IPS DF 19.7 (cell line): ENCODE measurements at places on chromosomes 1 and 21.
A peak's percentile ranks its signal among the peaks of the same experiment; 100 is the strongest.

GRCh38 chr1:158329733-158330132, 1.6 kb downstream of the CD1B start:
- DNase-seq, result no peak

DNA sequence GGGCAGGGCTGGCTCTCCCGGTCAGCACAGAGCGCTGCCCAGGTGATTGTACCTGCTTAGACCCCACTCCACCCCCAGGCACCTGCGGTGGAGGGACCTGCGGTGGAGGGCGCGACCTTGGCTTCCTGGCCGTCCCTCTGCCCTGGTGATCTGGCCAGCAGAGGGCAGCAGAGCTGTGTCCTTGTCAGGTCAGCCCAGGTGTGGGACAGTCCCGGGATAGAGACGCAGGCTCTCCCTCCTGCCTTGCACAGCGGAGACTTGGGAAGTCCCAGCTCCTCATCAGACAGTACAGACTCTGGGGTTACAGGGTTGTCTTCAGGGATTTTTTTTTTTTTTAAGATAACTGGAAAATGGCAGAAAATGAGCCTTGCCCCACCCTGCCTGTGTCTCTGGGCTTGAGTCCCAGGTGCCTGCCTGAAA, 10.0 kb downstream of the SLX9 start:
- DNase-seq, result peak; percentile 54

GRCh38 chr1:24282491-24282890, 36.7 kb upstream of the GRHL3 start:
- no peak for DNase-seq

DNA sequence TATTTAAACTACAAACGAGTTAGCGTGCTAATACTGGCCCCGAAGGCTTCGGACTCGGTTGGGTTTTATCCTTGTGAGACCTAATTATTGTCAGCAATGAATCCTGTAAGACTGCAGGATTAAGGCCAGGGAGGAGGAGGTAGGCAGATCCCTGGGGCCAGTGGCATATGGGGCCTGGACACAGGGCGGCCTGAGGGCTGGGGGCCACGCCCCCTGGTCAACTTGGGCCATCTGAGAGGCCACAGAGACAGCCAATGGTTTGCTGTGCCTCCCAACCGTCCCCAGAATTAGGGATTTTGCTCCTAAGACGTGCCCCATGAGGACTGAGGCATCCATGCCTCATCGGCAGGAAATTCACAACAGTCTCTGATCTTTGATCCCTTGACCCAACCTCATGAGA, 31.1 kb upstream of the DISP3 start:
- DNase-seq, result no peak

GRCh38 chr1:182702826-182703524, 18.6 kb upstream of the RGS8 start:
- DNase-seq, result no peak

DNA sequence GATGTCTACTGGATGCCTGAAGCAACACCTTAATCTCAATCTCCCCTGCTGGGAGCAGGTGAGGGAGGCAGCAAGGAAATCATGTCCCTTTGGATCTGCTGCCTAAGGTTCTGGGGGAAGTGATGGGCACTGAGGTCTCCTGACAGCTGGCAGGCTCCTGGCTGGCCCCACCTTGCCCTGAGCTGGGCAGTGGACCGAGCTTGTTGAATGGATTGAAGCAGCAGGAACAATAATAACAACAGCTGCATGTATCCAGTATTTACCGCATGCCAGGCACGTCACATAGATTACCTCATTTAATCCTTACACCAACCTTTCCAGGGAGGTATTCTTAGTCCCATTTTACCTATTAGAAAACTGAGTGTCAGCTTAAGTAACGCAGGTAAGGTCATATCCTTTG, 133.9 kb downstream of the PLXNA2 start:
- DNase-seq, result no peak

DNA sequence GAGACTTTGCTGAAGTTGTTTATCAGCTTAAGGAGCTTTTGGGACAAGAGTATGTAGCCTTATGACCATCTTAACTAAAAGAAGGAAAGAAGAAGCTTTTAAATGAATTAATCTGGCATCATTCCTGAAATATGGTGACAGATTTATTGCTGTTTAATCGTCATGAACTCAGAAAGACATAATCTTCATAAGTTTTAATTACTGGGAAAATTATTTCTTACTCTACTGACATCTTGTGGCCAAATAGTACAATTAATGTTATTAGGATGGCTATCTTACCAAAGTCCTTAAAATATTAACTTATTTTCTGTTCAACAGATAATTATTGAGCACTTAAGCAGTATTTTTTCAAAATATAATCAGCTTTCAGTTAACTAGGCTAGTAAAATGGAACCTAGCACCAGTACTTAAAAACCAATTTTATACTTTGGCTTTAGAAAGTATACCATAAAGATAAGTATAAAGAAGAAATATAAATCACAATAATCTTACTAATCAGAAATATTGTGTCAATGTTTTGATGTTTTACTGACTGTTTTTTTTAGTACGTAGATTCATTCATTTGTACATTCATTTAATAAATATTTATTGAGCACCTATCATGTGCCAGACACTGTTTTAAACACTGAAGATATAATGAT, 34.7 kb upstream of the GPR25 start:
- DNase-seq, result no peak

DNA sequence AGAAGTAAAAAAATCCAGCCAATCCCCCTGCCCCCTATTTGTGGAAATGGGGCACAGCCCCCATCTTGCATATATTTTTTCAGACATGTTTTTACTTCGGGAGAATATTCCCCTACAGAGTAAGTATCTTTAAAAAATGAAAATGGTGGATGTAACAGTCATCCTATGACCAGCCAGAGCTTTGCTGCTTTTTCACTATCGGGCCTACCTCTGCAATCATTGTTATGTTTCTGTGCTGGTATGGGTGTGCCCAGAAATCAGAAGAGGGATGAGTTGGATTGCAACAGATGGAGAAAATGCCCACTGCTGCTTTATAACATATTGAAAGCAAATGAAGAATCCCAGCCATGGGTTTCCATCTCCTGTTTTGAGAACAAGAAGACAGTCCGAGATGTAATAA, 2.9 kb downstream of the CD247 start:
- no peak for DNase-seq

DNA sequence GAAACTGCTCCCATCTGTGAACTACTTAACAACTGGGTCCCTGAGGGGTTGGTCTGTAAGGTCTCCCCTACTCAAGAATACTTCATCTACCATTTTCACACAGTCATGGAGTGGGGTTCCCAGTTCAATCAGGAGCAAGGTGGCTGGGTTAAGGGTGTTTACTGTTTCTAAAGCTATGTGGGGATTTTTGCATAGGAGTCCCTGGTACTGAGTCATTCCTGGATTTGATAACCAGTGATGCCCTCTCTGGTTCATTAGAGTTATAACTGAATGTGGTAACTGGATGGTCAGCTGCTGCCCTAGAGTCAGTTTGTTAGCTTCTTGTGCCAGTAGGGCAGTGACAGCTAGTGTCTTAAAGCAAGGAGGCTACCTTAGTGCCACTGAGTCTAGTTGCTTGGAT, 29.4 kb upstream of the KCNJ15 start:
- no peak for DNase-seq

DNA sequence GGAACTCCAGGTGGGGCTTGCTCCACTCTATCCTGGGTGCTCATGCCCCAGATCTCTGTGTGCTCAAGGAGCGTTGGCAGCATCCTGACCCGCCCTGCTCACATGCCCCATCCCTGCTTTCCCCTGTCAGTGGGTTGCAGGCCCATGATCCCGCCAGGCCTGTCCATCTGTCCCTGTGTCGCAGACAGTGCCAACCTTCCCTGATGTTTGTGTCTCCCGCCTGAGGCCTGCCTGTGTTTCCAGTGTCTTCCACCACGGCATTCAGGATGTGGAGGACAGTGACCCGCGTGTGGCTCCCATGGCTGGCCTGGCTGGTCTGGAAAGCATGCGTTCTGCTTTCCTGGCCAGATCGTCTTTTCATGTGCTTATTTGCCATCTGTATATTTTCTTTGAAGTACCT, 82.9 kb downstream of the PCBP3 start:
- DNase-seq, result no peak
